ENCODE measurements at places on chromosomes 4 and X.
A peak's percentile ranks its signal among the peaks of the same experiment; 100 is the strongest.

GRCh38 chr4:76310683-76311082 is 4.2 kb downstream of the STBD1 start:
- DNase-seq, result no peak

DNA sequence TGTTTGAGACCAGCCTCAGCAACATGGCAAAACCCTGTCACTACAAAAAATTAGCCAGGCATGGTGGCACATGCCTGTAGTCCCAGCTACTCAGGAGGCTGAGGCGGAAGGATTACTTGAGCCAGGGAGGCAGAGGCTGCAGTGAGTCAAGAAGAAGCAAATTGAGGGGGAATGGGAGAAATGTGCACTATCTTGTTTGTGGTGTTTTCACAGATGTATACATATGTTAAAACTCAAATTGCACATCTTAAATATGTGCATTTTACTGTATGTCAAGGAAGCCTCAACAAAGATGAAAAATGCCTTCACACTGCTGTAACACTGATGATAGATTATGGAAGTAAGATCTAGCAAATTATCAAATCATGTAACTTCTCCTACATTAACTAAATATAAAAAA is 44.3 kb downstream of the THOC2 start:
- no peak for DNase-seq

- DNase-seq, result no peak
These were observed 33.7 kb downstream of the COQ2 start for GRCh38 chr4:83250687-83251446.

- DNase-seq, result no peak
These were observed 253.4 kb upstream of the GPR101 start for GRCh38 chrX:137287191-137287590.

- no peak for DNase-seq
These were observed 1553.1 kb upstream of the ADGRL3 start for GRCh38 chr4:59647011-59647410.

DNA sequence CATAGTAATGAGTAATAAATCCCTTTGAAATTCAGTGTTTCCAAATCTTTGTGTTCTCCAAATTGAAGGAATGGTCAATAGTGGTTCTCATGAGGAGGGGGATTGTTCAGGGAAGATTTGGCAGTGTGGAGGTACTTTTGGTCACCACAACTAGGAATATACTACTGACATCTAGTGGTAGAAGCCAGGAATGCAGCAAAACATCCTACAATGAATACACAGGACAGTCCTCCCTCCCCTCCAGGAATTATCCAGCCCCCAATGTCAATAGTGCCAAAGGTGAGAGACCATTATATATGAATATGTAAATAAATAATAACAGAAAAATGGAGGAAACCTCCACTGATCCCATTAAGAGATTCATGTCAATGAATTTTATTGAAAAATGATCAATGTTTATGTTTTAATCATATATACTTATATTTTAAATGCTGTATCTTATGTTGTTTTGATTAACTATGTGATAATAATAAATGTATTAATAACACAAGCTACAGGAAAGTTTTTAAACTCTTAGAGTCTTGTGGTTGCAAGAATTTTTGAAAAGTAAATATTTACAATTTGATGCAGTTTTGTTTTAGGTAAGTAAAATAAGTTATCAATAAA is 14.4 kb upstream of the FAM9A start:
- no peak for DNase-seq

GRCh38 chrX:153732401-153732800 is 7.7 kb downstream of the ABCD1 start:
- DNase-seq, result no peak

- peak; percentile 75 for DNase-seq
These were observed 549 bp downstream of the CPEB2 start for GRCh38 chr4:15002659-15003400.

DNA sequence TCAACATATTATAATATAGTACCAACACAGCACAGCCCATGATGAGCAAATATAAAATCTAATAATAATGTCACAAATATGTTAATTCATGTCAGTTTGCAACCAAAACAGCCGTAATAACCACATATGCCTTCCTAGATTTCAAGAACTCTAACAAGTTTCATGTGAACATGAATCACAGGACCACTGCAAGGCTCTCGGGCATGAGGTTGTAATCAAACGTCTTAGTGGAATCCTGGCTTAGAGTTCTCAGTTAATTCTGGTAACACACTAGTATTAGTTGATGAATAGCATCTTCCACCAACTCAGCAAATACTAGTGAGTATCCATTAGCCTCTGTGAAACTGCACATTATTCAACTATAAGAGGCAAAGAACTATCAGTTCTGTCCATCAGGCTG is 379.3 kb upstream of the TENM3 start:
- DNase-seq, result no peak

GRCh38 chr4:3732076-3733028 is 33.8 kb upstream of the ADRA2C start:
- DNase-seq, result no peak

- no peak for DNase-seq
These were observed 173.9 kb upstream of the KLF3 start for GRCh38 chr4:38489924-38490639.

- DNase-seq, result no peak
These were observed 37.1 kb downstream of the MAB21L2 start for GRCh38 chr4:150619042-150619441.

- DNase-seq, result no peak
These were observed 10.2 kb downstream of the GASK1B start for GRCh38 chr4:158162631-158163030.

DNA sequence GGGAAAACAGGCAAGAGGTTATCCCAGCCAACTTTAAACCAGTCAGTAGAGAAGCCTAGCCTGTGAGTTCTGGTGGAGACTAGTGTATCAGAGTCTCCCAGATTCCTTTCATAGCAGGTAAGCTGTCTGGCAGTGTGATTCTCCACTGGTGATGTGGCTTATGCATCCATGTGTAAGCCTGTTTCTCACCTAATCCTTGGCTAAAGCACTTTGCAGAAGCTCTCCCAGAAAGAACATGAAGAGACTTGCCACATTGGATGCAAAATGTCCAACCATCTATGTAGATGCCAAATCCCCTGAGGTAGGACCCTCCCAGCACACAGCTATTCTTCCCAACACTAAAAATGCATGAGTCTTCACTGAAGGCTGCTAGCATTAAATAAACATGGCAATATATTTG is 111.7 kb downstream of the CHRNA9 start:
- DNase-seq, result no peak

- no peak for DNase-seq
These were observed 2079.7 kb upstream of the AGA start for GRCh38 chr4:179521952-179522351.

DNA sequence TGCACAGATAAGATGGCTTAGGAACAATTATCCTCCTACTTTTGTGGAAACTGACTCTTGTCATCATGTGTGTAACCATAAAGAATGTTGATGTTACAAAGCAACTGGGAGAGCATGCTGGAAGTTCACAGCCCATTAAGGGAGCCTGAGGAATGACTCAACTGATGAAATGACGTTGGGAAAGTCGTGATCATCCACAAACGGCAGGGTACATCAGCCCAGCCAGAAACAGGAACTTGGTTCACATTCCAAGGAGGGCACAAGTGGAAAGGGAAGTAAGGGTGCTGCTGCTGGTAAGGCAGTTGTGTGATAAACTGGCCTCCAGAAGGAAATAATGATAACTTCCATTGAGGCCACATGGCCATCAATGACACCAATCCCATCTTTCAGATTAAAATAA is 6.7 kb downstream of the TEC start:
- DNase-seq, result no peak

GRCh38 chr4:17347445-17347844 is 164.4 kb downstream of the QDPR start:
- no peak for DNase-seq

- no peak for DNase-seq
These were observed 449.1 kb upstream of the SMIM31 start for GRCh38 chr4:164304861-164305260.

DNA sequence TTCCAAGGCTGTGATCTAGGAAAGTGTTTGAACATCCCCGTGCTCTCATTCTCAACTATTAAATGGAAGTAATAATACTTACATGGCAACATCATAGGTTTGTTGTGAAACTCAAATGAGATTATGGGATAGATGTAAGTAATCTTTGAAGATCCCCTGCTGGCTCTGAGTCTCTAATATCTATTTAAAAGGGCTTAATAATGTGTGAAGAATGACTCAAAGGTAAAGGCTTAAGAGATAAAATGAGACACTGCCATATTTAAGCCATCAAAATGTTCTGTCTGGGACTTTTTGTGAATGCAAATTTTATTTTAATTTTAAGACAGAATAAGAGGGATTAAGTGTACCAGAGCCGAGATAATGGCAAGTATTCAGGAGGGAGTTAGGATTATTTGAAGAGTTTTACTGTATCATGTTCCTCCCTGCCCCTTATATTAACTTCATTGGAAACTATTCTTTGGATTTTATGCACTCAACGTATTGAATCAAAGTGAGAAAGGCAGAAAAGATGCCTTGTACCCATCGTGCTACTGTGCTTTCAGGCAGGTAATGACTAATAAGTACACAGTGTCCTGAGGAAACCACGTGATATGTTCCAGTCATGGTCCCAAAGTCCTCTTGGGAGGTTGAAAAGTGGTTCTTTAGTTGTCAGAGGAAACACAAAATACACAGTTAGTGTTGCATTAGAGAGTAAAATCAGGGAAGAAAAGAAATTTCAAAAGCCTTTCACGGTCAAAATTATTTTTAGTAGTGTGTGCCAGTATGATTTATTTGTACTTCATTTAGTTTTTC is 192.4 kb downstream of the RBM46 start:
- DNase-seq, result no peak

DNA sequence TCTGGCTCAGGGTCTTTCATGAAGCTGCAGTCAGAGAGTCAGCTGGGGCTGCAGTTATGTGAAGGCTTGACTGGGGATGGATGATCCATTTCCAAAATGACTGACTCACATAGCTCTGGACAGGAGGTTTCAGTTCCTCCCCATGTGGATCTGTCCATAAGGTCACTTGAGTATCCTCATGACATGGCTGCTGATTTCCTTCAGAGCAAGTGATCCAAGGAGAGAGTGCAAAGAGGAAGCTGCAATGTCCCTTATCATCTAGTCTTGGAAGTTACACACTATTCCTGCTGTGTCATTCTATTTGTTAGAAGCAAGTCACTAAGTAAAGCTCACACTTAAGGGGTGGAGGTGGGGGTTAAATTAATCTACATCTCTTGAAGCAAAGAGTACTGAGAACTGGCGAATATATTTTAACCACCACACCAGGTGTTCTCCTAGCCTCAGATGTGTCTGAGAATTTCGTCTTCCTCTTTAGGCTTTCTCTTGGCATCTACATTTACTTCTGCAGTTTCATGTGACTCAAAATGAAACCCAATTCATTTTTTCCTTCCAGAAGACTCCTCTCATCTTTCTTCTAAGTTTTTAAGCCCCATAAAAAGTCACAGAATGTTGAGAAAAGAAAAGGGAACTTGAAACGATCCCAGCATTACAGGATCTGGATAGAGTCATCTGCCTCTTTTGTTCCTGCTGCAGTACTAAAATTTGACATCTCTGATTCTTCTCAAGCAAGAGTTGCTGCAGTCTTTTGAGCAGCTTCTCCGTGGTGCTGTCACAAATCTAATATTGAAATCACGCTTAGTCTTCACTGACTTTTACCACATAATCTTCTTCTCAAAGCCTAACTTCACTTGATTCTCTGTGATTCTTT is 3.8 kb upstream of the GRPR start:
- no peak for DNase-seq

DNA sequence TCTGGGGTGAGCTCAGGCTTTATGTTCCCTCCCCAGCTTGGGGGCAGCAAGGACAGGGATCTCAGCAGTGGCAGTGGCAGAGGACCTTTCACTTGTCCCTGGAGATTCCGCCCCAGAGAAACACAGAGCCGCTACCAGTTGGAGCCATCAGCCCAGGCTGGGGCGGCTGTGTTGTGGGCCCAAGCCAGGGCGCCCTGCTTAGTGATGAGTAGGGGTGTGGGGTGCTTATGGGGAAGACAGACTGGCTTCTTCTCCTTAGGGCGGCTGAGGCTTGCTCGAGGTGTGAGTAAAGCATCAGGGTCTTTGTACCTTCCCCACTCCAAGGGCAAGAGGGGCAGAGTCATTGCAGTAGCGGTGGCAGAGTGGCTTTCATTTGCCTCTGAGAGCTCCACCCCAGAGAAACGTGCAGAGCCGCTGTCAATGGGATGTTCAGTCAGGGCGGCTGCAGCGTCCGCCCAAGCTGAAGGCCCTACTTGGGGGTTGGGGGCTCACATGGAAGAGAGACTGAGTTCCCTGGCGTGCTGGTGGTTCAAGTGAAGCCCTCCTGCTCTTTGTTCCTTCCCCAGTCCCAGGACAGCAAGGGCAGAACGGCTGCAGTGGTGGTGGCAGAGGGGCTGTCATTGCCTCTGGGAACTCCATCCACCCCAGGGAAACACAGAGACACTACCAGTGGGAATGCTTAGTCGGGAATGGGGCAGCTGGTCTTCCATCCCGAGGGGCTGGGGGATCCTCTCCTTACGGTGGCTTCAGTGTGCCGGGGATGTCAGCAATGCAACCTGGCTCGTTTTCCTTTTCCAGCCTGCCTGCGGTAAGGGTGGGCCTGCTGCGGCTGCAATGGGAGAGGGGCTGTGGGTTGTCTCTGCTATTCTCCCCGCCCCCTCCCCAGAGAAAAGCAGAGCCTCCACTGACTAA is 2142.5 kb upstream of the TENM3 start:
- no peak for DNase-seq

- DNase-seq, result no peak
These were observed 300.9 kb downstream of the BCOR start for GRCh38 chrX:39796856-39797255.

GRCh38 chr4:75016472-75016871 is 83.6 kb downstream of the PARM1 start:
- DNase-seq, result no peak

DNA sequence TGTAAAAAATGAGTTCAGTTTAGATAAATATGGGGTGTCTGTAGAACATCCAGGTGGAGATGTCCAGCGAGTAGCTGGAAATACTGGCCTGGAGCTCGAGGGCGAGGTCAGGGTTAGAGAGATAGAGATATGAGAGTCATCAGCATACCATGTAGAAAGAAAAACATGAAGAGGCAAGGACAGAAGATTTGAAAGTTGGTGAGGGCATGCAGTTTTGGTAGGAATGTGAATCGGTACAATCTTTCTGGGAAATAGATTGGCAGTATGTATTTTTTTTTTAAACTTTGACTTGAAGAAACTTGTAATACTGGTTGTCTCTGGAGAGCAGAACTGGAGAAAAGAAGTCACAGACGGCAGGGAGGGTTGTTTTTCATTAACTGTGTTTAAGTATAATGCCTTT is 2.4 kb upstream of the SNX12 start:
- DNase-seq, result no peak

DNA sequence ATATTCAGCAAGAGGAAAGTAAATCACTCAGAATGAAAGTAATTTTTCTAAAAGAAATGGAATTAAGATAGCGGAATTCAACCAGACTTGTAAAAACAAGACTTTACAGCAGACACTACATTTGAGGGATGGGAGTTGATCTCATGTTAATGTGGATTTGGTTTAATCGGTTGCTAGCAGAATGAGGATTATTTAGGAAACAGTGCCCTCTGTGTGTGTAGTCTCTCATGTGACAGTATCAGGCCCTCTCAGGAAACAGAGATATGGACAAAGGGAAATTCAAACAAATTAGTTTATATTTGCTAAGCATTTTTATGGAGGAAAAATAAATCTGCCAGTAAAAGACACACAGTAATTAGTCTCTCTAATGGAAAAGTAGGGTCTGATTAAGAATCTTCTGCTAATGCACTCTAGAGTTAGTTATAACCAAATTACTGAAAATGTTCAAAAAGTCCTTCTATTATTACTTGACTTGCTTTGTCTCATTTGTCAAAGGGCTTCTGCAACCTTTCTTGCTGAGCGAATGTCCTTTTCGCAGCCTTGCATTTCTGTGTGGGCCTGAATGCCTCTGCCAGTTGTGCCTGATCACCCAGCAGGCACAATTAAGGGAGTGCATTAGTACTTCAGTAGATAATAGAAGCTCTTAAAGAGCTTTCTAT is 1282.3 kb upstream of the TENM3 start:
- no peak for DNase-seq

Measured in stimulated activated CD4-positive, alpha-beta T cell treated with anti-CD3 and anti-CD28 coated beads, TNF-alpha, amount 100 ng/mL, for 24 hours (primary cell).